ENCODE measurements at places on chromosomes 5 and 9. TPM values are rescaled to one million over a fixed set of nuclear protein-coding genes. Genes with fewer than 3 reads are reported as not detected.

The CSF1R gene
- polyA plus RNA-seq = 27.3 TPM

The IFNA21 gene
- polyA plus RNA-seq = not detected

The PDZD2 gene
- 5.2 TPM for polyA plus RNA-seq

The EGFLAM gene
- 29.3 TPM for polyA plus RNA-seq

The ENTREP1 gene
- 51.1 TPM for polyA plus RNA-seq

The SEMA6A gene
- polyA plus RNA-seq = 40.2 TPM

The GPR151 gene
- polyA plus RNA-seq = not detected

The ITK gene
- polyA plus RNA-seq = 0.11 TPM

The SLC1A3 gene
- 21.3 TPM for polyA plus RNA-seq

The TSSK1B gene
- 0.12 TPM for polyA plus RNA-seq

The SPINK13 gene
- not detected for polyA plus RNA-seq

The PCAT7 gene
- polyA plus RNA-seq = 2.5 TPM

The OR1J1 gene
- polyA plus RNA-seq = not detected

The GABRA1 gene
- polyA plus RNA-seq = not detected

The NDST1 gene
- 53.1 TPM for polyA plus RNA-seq

The SLC4A9 gene
- polyA plus RNA-seq = not detected

The AGXT2 gene
- polyA plus RNA-seq = not detected

The DRD1 gene
- 0.07 TPM for polyA plus RNA-seq

The FOXD4L5 gene
- 1.3 TPM for polyA plus RNA-seq

The PCDHB10 gene
- polyA plus RNA-seq = 4.1 TPM

The RBM22 gene
- polyA plus RNA-seq = 41.2 TPM

The PTGES2 gene
- polyA plus RNA-seq = 41.3 TPM

The IL3 gene
- not detected for polyA plus RNA-seq

The FRMPD1 gene
- 10.7 TPM for polyA plus RNA-seq

The SOWAHA gene
- 0.09 TPM for polyA plus RNA-seq

The TMC1 gene
- 0.65 TPM for polyA plus RNA-seq

The MARCOL gene
- not detected for polyA plus RNA-seq

The HRCT1 gene
- 1.4 TPM for polyA plus RNA-seq

The CRB2 gene
- polyA plus RNA-seq = 0.15 TPM

The TMEM252 gene
- polyA plus RNA-seq = 1.1 TPM

The RLN1 gene
- polyA plus RNA-seq = not detected

The TNC gene
- 35.0 TPM for polyA plus RNA-seq

The NEUROG1 gene
- not detected for polyA plus RNA-seq

The SPATA31A3 gene
- not detected for polyA plus RNA-seq

The ADAMTS19 gene
- polyA plus RNA-seq = 15.8 TPM

The HSPB3 gene
- polyA plus RNA-seq = 149 TPM

The PTGER4 gene
- polyA plus RNA-seq = 8.4 TPM

The PKD2L2 gene
- polyA plus RNA-seq = 0.50 TPM

The C9orf50 gene
- polyA plus RNA-seq = not detected

The GARNL3 gene
- polyA plus RNA-seq = 19.0 TPM

The CDC20B gene
- 0.11 TPM for polyA plus RNA-seq

The BTNL8 gene
- 0.12 TPM for polyA plus RNA-seq

The SOX30 gene
- 0.28 TPM for polyA plus RNA-seq

The HTR1A gene
- polyA plus RNA-seq = not detected

The TMEM171 gene
- polyA plus RNA-seq = 0.87 TPM

The COL5A1 gene
- 745 TPM for polyA plus RNA-seq

The MEGF10 gene
- polyA plus RNA-seq = 29.2 TPM

The SPATA6L gene
- polyA plus RNA-seq = 0.54 TPM

The PCDHGA7 gene
- polyA plus RNA-seq = 2.4 TPM

The BARHL1 gene
- polyA plus RNA-seq = not detected

The FOXD4L6 gene
- polyA plus RNA-seq = not detected

The CDC42SE2 gene
- 25.6 TPM for polyA plus RNA-seq

The ARID3C gene
- polyA plus RNA-seq = 0.12 TPM

The SLF1 gene
- polyA plus RNA-seq = 12.4 TPM

The SLC1A1 gene
- polyA plus RNA-seq = 0.73 TPM

The PCDHGC3 gene
- 135 TPM for polyA plus RNA-seq

The NFIB gene
- 85.8 TPM for polyA plus RNA-seq

The BRD8 gene
- 44.4 TPM for polyA plus RNA-seq

The HSD17B4 gene
- polyA plus RNA-seq = 92.7 TPM

Data from muscle of leg (tissue), 16 donors.